ENCODE measurements at places on chromosomes 4 and X.

DNA sequence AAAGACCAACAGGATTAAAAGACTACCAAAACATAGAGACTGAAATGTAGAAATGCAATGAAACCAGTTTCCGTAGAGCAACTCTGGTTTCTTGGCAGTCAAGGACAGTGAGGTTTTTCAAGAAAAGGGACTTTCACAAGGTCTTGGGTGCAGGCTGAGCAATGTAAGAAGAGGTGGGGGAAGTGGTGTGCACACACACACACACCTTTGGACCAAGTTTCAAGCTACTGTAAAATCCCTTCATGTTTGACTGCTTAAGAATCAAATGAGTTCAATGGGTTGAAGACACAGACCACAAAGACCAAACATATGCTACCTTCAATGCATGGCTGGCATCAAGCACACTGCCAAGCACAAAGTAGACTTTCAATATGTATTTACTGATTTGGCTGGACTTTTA is 17.8 kb upstream of the MCF2 start:
- DNase-seq = no peak

- DNase-seq = no peak
These were observed 84.5 kb downstream of the PRKG2 start for GRCh38 chr4:81130569-81130968.

DNA sequence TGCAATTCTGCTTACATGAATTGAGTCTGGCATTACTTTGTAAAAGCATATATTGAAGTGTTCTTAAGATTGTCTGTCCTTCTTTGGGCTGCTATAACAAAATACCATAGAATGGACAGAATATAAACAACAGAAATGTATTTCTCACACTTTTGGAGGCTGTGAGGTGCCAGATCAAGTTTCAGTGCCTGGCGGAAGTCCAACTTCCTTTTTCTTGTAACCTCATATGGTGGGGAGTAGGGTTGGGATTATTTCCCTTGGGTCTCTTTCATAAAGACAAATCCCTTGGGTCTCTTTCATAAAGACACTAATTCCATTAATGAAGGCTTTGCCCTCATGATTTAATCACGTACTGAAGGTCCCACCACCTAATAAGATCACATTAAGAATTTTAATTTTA is 199.3 kb upstream of the GRID2 start:
- no peak for DNase-seq

DNA sequence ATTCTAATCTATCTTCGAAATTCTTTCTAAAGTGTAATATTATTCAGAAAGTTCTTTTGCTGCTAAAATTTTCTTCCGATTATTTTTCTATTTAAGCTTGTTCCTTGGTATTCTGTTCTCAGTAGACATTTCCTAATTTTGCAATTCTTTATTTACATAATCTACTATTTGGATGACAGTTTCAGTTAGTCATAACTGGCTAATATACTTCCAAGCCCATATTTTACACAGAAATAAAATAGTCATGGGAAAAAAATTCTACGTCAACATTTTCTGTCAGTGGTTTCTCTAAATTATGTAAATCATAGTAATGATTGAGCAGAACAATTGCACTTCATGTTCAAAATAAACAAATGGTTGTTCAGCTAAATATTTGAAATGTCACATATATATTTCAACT is 178.0 kb upstream of the ANKRD50 start:
- DNase-seq = no peak

DNA sequence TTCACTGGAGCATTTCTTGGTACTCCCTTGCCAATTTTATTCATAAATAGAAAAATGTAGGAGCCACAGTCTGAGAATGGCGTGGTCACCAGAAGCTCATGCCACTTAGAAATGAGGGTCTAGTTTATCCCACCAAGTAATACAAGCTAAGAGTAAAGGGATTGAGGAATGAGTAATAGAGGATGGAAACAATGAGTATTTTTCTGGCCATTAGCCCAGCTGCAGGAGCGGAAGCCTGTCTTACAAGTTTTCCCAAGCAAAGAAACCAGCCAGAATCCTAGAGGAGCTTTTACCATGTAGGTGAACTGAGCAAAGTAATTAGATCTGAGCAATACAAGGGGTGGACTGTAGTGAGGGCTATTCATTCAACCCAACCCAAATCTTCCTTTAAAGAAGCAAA is 160.7 kb upstream of the NPY2R start:
- no peak for DNase-seq

Measured in cerebellar nuclear complex (tissue), 1 donor.